ENCODE measurements at places on chromosomes 7 and 10. TPM values are rescaled to one million over a fixed set of nuclear protein-coding genes. Genes with fewer than 3 reads are reported as not detected.

DNA sequence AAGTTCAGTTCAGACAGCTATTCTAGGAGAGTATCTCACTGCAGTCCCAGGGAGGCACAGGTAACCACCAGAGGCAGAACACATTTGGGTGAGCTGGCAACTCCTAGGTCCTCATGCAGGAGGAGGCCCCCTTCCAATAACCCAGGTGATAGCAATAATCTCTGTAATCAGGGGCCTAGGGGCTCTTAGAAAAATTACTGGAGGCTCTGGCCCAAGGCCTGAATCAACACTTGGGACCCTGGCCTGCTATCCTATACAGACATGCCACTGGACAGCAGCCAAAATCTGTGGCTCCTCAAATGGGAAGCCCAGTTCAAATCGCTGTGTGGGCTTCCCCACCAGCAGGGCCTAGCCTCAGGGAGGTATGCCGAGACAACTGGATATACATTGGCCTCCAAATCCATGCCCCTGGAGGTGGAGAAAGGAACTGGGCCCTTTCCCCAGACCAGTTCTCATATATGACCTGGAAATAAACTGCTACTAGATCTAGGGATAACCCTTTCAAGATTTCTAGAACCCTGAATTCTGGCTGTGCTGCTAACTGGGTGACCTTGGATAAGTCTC is 1.6 kb downstream of the AVPI1 start:
- DNase-seq = no peak

DNA sequence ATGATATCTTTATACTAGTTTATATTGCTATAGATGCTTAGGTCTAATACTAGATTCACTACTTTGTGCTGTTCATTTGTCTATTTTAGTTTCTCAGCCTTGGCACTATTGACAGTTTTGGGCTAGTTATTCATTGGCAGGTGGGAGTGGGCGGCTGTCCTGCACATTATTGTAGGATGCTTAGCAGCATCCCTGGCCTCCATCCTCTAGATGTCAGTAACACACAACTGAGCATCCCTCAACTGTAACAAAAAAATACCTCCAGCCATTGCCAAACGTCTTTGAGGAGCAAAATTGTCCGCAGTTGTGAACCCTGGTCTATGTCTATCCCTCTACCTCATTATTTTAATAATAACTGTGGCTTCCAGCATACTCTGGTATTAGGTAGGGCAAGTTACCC is 34.4 kb upstream of the PNLIP start:
- no peak for DNase-seq

The CPA2 gene
- 0.39 TPM for polyA plus RNA-seq

The KCTD7 gene
- polyA plus RNA-seq = 22.5 TPM

GRCh38 chr10:27607591-27607990 is 103.5 kb downstream of the RAB18 start:
- no peak for DNase-seq

DNA sequence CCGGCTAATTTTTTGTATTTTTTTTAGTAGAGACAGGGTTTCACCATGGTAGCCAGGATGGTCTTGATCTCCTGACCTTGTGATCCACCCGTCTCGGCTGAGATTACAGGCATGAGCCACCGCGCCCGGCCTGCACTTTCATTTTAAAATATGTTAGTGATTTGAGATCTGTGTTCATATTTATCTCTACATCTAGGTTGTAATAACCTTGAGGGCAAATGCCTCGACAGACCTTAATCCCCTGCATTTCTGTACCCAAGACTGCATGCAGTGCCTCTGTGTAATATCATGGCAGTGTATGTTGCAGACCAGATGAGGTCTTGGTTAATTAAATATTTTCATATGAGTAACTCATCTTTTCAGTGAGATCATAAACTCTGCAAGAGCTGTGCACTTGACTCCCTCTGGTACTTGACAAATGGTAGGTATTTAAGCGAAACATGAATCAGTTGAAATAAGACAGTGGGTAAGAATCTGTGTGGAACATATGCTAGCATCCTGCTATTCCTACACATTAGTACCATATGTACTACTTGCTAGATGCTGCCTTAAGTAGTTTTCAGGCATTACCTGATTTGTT is 673.9 kb upstream of the ANKRD30A start:
- no peak for DNase-seq

DNA sequence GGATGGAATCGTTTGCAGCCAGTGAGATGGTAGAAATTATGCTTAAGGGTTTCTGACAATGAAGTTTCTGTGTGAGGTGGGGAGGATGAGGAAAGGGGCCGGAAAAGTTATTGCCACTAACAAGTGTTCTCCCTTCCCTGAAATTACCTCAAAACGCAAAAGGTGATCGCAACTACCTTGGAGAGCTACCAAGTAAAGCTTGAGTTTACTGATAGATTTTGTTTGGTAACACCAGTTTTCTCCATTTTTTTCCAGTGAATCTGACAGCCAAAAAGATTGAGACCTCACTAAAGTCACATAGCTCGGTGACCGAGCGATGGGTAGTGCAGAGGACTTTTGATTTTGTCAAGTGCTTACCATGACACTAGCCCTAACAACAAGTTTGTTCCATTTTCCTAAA is 1.6 kb downstream of the SUV39H2 start:
- no peak for DNase-seq

- DNase-seq = no peak
Measured at GRCh38 chr7:99132595-99133321, 11.2 kb downstream of the SMURF1 start.

GRCh38 chr7:55237156-55237893 is 127.8 kb upstream of the LANCL2 start:
- DNase-seq = no peak

The PRKCQ gene
- 13.8 TPM for polyA plus RNA-seq

GRCh38 chr7:131502810-131503508 is 53.5 kb downstream of the PODXL start:
- DNase-seq = peak; percentile 27

The EDRF1 gene
- polyA plus RNA-seq = 49.5 TPM

DNA sequence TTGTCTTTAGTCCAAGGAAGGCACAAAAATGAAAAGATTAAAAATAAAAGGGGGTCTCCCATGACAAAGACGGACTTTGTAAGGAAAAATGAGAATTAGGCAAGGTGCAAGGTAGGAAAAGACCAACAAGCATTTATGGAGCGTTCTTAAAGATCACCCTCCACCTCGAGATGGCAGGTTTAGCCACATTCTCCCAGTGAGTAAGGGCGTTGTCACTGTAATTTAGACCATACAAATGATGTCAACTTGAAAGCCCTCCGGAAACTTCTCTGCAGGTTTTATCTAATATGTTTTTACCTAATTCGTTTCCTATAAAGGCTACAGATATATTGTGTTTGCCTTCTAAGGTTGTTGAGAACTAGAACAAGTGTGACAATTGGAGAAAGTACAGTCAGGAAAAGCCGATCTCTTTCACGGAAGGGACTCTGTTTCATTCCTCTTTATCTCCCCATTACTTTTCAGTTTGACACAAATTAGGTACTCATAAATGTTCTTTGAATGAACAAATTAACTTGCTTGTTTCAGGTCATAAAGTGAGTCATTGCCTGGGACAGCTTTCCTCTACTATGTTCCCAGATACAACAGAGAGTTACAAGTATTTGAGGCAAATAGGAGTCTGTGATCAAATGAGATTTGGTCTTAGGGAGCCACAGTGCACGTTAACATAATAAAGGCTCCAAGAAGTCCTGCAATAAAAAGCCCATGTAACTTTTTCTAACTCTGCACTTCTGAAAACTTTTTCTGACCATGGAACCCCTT is 102.6 kb upstream of the HABP2 start:
- DNase-seq = no peak

GRCh38 chr7:119783799-119784198 is 489.2 kb upstream of the KCND2 start:
- DNase-seq = no peak

DNA sequence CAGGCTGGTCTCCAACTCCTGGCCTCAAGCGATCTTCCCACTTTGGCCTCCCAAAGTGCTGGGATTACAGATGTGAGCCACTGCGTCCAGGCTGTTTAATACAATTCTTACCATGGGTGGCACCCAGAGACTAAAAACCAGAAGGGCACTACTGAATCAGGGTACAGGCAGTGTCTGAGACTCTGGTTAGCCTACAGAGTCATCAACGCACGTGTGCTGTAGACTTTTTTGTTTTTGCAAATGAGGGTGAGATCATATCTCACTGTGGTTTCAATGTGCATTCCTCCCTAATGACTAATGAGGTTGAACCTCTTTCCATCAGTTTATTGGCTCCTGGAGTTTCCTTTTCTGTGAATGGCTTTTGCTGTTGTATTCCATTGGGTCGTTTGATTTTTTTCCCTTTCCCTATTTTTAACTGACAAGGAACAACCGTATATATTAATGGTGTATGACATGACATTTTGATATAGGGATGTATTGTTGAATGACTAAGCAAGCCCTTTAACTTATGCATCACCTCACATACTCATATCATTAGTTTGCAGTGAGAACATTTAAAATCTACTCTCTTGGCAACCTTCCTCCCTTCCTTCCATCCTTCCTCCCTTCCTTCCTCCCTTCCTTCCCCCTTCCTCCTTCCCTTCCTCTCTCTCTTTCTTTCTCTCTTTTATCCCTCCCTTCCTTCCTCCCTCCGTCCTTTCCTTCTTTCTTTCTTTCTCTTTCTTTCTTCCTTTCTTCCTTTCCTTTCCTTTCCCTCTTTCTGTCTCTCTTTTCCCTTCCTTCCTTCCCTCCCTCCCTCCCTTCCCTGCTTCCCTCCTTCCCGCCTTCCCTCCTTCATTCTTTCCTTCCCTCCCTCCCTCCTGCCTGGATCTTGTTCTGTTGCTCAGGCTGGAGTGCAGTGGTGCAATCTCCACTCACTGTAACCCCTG is 9.3 kb upstream of the TMEM270 start:
- no peak for DNase-seq

DNA sequence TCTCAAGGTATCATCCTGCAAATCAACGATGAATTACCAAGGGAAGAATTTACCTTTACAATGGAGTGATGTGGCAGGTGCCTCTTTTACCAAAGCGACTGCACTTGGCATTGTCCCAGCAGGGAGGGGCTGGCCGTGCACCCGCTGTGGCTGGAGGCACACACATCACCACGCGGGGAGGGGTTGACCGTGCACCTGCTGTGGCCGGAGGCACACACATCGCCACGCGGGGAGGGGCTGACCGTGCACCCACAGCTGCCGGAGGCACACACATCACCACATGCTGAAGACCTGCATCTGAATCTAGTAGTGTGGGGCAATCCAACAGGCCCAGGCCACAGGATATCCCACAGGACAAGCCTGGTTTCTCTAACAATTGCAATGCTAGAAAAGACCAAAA is 493.5 kb downstream of the DNAJB6 start:
- no peak for DNase-seq

GRCh38 chr7:92691578-92691977 is 101.4 kb upstream of the FAM133B start:
- DNase-seq = no peak

The SUN3 gene
- polyA plus RNA-seq = 0.58 TPM

DNA sequence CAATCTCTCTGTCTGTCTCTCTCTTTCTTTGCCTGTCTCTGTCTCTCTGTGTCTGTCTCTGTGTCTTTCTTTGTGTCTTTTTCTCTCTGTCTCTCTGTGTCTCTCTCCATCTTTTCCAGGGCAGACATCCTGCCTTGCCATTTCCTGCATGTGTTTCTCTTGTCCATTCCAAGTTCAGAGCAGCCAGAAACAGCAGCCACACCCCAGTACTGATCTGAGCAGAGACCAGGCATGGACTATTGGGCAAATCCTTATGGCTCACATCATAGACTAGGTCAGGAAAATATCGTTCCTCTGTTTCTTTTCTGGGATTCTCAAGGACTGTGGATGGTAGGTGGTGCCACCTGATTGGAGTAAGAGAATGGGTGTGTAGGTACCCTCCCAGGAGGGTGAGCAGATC is 95.8 kb downstream of the RAMP3 start:
- no peak for DNase-seq

DNA sequence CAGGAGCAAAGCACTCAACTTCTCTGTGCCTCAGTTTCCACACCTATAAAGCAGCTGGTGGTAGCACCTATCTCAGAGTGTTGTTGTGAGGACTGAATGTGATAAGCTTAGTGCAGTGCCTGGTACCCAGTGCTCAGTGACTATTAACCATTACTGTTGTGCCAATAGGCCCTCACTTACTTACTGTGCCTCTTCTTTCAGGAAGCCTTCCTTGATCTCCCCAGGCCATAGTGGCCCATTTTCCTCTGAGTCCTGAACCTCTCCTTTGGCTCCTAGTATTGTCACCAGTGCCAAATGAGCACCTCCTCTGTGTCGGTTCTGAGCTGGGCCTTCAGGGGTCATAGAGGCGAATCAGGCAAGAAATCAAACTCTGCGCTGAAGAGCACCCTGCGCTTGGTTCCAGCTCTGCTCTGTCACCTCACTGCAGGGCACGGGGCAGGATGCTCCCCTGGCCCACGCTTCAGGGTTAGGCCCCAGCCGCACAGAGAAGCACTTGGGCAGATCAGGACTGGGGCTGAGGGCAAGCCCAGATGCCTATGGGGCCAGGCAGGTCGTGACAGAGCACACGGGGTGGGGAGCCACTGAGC is 2.5 kb downstream of the CALHM1 start:
- DNase-seq = no peak

DNA sequence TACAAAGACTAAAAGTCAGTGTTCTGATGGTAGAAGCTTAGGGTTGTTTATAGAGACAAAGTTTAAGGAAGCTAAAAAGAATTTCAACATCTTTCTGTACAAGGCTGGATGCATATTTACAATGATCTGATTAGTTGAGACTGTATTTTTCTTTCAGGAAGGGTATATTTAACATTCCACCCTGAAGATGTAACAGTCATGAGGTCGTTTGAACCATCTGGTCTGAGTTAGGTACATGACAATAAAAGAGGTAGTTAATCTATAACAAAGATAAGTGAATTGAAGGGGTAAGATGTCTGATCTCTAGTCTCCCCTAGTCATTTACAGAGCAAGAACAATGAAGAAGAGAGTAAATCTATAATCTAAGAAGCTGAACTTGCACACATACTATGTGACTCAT is 821.2 kb downstream of the CNTNAP2 start:
- no peak for DNase-seq

GRCh38 chr7:818031-818699 is 14.1 kb upstream of the SUN1 start:
- no peak for DNase-seq

Data from renal cortex interstitium (tissue), 15 donors.